8988T (cell line): ENCODE measurements at places on chromosomes 7 and 10.

DNA sequence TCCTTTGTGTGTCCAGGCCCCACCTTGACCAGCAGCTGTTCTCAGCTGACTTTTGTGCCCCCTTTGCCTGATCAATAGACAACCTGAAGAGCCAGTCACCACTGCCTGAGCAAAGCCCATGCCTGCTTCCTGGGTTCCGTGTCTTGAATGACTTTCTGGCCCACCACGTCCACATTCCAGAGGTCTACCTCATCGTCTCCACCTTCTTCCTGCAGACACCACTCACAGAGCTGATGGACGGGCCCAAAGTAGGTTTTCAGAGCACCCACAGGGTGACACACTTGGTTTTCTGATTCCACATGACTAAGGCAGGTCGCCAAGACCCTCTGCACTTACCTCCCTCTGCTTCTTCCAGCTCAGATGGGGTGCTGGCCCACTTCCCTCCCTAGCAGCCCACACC is 126.8 kb downstream of the WDFY4 start:
- DNase-seq = peak; percentile 29

- no peak for DNase-seq
These were observed 1.7 kb downstream of the SORCS3 start for GRCh38 chr10:104642658-104643302.

- DNase-seq = no peak
These were observed 111.6 kb downstream of the NEUROD6 start for GRCh38 chr7:31228957-31229356.

GRCh38 chr10:107487284-107487683 is 322.8 kb upstream of the SORCS1 start:
- DNase-seq = no peak

- DNase-seq = no peak
These were observed 3.2 kb downstream of the IDI2 start for GRCh38 chr10:1022413-1022812.

GRCh38 chr10:132137111-132138072 is 49.4 kb upstream of the DPYSL4 start:
- DNase-seq = no peak

- no peak for DNase-seq
These were observed 83.6 kb downstream of the CFAP58 start for GRCh38 chr10:104437226-104437625.

- no peak for DNase-seq
These were observed 352.6 kb upstream of the AUTS2 start for GRCh38 chr7:69245646-69246045.

DNA sequence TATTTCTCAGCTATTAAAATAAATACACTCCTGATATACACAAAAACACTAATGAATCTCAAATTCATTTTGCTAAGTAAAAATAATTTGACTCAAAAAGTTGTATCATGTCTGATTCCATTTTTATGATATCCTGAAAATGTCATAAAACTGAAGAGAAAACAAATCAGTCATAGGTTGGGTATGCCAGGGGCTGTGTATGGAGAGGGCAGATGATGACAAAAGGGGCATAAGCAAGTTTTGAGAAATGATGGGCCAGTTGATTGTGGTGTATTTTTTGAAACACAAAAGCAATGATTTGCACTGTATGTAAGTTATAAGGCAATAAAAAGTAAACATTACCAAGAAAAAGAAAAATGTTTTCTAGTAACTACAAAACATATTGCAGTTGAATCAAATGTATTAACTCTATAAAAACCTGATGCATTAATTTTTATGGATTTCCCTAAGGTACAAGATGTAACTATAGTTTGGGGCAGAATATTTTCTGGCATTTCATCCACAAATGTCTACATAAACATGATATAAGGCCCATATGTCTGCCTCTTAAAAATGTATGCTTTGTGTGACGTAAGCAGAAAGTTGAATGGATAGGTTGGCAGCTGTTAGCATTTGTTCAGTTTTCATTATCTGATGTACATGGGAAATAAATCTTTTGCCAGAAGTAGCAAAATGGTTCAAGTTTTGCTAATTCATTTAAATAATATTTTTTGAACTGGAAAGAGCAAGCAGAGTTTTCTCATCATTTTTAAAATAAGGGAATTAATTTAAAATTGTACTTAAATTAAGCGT is 35.1 kb upstream of the ING3 start:
- no peak for DNase-seq

DNA sequence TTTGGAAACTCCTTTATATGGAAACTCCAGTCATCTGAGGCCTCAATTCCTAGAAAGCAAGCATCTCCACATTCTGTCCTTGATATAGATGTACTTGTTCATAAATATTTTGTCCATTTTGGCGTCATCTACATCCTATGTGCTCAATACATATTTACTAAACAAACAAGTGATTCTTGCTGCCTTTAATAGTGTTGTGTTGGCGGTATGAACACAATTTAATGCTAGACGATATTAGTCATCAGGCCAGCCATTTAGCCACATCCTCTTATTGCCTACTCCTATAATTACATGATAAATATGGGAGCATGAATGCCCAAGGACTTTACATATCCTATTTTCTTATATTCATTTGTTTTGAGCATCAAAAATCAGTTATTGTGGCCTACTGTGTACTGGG is 18.5 kb upstream of the IFRD1 start:
- no peak for DNase-seq

- DNase-seq = no peak
These were observed 23.0 kb downstream of the SFR1 start for GRCh38 chr10:104144931-104145330.

- no peak for DNase-seq
These were observed 466.0 kb downstream of the REEP3 start for GRCh38 chr10:63987212-63987611.

DNA sequence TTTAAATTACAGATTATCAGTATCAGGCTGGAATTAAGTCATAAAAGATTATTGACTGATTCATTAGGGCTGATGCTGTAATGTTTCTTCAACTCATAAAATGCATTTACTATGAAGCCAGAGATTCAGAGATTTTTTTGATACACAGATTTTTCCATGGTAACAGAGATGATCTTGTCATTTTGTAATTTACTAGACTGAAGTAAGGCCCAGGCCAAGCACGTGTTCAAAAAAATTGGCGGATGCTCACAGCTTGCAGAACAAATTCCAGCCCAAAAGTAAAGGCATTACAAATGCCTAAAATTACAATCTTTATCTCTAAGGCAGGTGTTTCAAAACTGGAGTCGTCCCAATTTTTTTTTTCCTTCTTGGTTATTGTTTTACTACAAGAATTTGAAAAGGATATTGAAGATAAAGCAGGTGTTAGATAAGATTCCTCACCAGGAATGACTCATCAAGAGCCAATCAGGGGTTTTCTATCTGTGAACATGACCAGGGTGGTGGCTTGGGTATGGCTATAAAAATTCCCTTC is 78.4 kb upstream of the MEOX2 start:
- DNase-seq = no peak

GRCh38 chr10:69650589-69651261 is 20.7 kb downstream of the FAM241B start:
- no peak for DNase-seq

DNA sequence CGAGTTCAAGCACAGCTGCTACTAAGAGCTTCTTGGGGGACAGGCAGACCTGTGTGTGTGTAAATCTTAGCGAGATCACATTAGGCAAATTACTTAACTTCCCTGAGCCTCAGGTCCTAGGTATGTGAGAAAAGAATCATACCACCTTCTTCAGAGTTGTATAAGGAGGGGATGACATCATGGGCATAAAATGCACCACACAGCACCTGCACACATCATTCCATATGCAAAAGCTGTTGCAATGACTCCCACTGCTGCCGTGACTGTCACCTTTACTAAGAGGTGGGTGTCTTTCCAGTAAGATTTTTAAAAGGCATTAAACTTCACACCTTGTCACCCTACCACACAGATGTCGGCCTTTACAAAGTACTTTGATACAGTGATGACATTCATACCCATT is 146.0 kb downstream of the FANK1 start:
- DNase-seq = no peak

DNA sequence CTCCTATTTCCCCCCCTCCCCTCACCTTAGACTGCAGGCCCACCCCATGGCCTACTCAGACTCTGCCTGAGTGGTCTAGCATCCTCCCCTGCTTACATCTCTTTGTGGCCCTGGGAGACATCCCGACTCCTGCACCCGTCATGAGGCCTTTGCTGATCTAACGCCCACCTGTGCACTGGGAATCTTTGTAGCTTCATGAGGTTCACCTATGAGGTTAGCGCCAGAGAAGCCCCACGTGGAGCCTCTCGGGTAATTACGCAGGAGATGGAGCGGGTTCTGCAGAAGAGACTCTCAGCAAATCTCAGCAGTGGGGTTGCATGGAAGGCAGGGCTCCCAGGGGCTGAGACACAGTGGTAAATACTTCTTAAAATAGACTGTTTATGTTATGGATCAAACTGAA is 43.5 kb upstream of the HSPA12A start:
- no peak for DNase-seq

- DNase-seq = no peak
These were observed 25.1 kb downstream of the HDAC9 start for GRCh38 chr7:18520450-18521235.

DNA sequence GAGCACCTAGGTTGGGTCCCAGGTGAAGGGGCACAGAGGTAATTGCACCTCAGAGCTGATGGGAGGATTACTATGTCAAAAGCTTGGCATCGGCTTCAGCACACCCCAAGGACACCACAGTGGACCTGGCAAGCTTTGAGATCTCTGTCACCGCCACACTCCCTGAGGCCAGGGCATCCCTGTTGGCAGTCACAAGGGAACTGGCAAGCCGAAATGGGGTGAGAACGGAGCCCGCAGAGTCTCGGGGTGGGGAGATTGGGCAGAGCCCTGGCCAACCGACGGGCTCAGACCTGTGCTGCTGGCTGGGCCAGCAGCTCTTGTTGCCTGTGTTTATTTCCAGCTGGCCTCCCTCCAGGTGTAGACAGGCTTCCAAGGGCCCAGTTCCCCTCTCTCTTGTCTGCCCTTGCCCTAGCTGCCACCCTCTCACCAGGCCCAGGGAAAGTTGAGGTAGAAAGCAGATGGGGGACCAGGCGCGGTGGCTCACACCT is 2.5 kb downstream of the HSPB1 start:
- no peak for DNase-seq

DNA sequence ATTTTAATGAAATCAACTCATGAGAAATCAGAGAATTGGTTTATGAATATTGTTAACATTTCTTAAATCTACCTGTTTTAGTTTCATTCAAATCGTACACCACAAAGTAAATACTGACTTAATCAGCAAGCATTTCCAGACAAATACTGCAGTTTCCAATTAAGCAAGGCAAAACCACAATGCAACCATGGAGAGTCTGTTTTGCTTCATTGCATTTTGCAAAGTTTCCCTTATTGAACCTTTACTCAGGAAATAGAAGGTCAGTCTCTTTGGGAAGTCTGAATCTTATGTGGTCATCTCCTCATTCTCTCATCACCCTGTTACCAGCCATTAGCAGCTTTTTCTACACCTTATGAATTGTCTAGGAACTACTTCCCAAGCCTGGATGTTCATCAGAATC is 400.5 kb downstream of the IPMK start:
- DNase-seq = no peak

DNA sequence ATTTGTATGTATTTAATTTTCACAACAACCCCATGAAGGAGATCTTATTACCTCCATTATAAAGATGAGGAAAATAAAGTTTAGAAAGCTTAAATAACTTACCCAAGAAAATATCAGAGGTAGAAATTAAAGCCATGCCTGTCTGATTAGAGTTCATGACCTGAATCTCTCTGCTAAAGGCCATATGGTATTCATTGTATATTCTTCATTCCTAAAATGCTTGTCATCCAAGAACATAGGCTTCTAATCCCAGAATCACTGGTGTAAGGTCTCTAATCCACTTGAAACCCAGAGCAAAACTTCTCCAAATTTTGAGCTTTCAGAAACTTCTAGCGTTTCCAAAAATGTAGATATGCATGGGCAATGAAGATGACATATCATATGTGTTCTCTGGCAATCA is 72.3 kb upstream of the YAE1 start:
- DNase-seq = no peak

- DNase-seq = no peak
These were observed 248.9 kb downstream of the FOXP2 start for GRCh38 chr7:114663502-114663901.

- DNase-seq = no peak
These were observed 144.6 kb downstream of the GLCCI1 start for GRCh38 chr7:8113184-8113583.

DNA sequence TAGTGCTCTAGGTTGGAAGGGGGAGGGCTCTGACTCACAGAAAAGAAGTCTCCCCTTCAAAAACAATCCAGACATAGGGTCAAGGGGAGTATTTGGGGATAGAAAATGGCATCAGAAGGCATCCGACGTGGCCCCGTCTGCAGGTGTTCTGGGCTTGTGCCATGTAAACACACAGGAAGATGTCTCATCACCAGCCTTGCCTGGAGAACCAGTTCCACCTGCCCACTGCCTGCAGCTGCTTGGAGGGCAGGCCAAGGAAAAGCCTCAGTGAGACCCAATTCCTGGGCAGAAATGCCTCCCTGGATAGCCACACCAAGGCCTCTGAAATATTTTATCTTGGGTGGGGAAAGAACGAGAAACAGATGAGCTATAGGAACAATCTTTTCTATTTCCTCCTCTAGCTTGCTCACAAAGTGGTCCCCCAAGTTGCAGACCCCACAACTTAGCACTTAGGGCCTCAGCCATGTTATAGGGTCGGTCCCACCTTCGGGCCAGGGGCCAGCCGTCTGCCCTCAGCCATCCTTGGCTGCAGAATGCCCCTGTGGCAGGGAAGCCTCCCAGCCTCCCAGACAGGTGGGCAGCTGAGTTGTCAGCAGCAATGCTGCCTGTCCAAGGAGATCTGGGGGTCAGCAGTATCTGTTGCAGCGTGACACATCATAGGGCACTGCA is 54.3 kb upstream of the ECHDC3 start:
- DNase-seq = no peak

GRCh38 chr10:26112532-26112931 is 104.0 kb upstream of the GAD2 start:
- DNase-seq = no peak

GRCh38 chr10:103060575-103060974 is 132.5 kb downstream of the NT5C2 start:
- no peak for DNase-seq

- no peak for DNase-seq
These were observed 2.2 kb upstream of the GTF2I start for GRCh38 chr7:74655324-74655723.

DNA sequence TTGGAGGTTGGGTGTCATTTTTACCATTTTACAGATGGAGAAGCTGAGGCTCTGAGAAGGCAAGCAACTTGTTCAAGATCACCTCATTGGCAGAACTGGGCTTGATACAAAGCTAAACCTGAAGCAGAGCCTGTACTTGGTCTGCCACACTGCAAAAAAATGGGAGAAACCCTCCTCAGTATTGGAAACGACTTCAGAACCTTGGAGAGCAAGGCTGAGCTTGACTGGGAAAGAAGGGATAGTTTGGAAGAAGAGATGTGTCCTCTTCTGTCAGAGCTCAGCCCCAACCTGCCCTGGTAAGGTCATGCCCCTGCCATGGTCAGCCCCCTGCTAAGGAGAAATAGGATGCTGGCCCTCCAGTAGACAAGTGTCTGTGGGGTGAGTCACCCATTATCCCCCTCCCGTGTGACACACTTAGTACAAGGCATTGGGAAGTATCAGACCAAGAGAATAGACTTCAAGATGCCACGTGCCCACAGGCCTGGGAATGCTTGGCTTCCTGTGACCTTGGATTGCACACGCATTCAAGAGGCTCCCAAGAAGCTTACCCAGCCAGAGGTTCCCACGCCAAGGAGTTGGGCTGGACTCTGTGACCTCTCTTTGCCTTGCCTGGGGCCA is 56.2 kb upstream of the SMNDC1 start:
- no peak for DNase-seq
